AG04450 (cell line): ENCODE measurements at places on chromosomes 12 and 14. TPM values are rescaled to one million over a fixed set of nuclear protein-coding genes. Genes with fewer than 3 reads are reported as not detected.

DNA sequence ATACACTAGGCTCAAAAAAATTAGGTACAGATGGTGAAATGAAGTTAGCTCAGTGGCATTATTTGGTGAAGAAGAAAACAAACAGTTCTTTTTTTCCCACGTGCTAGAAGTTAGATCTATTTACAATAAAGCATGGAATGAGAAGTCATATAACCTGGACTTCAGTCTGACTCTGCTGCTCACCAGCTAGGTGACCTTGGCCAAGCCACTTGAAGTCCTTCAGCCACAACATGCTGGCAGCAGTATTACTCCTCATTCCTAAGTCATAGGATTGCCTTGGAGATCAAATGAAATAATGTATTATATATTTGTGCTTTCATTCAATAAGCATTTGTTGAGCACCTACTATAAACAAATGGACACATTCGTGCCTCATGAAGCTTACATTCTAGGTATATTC lies 45.2 kb downstream of the PTHLH start:
- DNase-seq: no peak

DNA sequence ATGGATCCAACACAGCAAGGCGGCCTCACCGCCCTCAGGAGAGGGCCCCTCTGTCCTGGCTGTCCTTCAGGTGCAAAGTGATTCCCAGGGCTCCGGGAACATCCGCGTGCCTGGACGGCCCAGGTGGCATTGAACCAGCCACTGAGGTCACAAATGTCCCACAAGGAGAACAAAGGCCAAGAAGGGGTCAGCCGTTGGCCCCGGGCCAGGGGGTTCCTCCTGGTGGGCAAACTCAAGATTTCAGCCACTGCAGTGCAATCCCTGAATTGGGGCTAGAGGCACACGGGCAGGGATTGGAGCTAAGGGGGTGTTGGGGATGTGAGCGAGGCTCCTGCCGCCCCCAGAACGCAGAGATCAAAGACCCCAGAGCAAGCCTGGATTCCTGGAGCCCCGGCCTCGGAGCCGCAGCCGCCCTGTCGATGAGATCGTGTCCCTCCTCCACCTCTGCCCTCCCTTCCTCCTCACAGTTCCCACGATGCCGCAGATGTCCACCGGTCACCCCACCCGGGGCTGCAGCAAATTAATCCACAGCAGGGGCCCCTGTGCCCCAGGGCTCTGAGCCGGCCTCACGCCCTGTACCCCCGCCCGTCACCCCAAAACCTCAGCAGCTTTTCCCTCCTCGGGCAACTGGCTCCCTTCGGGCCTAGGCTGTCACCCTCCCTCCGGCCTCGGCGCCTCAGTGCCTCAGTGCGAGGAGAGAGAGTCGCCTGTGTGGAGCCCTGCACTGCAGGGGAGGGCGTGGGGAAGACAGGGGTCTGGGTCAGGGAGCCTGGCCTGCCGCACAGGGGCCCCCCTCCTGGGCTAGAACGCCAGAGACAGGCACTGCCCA lies 56.7 kb upstream of the GALNT9 start:
- no peak for DNase-seq

GRCh38 chr12:124661341-124661740 lies 93.9 kb upstream of the NCOR2 start:
- DNase-seq: no peak

- DNase-seq: no peak
Measured at GRCh38 chr12:3129301-3130056, 52.3 kb downstream of the TSPAN9 start.

- no peak for DNase-seq
Measured at GRCh38 chr12:57744194-57744776, 554 bp upstream of the TSPAN31 start.

DNA sequence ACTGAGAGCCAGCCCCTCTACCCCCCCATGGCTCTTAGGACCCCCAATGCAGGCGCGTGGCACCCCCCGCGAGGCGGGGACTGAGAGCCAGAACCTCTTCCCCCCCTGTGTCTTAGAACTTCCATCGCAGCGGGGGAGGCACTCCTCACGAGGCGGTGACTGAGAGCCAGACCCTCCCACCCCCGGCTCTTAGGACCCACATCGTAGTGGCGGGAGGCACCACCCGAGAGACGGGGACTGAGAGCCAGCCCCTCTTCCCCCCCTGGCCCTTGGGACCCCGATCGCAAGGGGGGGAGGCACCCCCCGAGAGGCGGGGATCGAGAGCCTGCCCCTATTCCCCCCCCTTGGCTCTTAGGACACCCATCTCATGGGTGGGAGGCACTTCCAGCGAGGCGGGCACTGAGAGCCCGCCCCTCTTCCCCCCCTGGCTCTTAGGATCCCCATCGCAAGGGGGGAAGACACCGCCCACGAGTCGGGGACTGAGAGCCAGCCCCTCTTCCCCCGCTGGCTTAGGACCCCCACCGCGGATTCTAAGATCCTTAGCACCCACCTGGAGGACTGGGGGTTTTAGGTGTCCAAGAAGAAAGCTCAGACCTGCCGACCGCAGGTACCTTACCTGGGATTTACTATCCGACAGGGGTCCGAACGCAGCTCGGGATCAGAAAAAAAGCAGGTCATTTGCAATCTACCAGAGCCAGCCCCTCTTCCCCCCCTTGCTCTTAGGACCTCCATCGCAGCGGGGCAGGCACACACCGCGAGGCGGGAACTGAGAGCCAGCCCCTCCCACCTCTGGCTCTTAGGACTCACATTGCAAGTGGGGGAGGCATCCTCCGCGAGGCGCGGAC lies 44.9 kb downstream of the DDX11 start:
- DNase-seq: no peak

The FIGNL2 gene
- polyA plus RNA-seq: 0.22 and 0.26 TPM in 2 replicates

The IAPP gene
- not detected in 2 replicates for polyA plus RNA-seq

The KCNJ8 gene
- 5.3 and 6.0 TPM in 2 replicates for polyA plus RNA-seq
